ENCODE measurements at places on chromosomes 6 and 20.

GRCh38 chr6:11092668-11093375 is 812 bp upstream of the SMIM13 start:
- DNase-seq = peak; percentile 81

GRCh38 chr20:51811042-51811355 is 8.7 kb upstream of the SALL4 start:
- DNase-seq = no peak

GRCh38 chr6:132362442-132363185 is 38.7 kb downstream of the MOXD1 start:
- no peak for DNase-seq

- no peak for DNase-seq
Measured at GRCh38 chr6:151999194-151999593, 191.7 kb downstream of the ESR1 start.

GRCh38 chr6:2790588-2791449 is 25.6 kb downstream of the WRNIP1 start:
- peak; percentile 75 for DNase-seq

DNA sequence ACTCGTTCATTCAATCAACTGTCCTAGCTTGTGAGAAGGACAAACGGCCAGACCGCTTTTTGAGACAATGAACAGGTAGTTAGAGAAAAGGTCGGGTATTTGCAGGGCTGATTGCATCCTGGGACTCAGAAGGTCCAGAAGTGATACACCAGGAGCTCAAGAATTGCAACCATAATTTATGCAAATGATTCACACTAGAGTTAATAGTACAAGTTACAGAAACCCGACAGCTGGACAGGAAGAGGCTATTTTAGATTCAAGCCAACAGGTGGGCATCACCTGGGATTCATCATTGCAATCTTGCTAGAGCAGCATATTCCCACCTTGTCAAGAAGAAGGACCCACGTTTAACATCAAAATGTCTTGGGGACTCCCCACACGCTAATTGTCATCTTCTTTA is 83.5 kb downstream of the TNFAIP3 start:
- DNase-seq = no peak

DNA sequence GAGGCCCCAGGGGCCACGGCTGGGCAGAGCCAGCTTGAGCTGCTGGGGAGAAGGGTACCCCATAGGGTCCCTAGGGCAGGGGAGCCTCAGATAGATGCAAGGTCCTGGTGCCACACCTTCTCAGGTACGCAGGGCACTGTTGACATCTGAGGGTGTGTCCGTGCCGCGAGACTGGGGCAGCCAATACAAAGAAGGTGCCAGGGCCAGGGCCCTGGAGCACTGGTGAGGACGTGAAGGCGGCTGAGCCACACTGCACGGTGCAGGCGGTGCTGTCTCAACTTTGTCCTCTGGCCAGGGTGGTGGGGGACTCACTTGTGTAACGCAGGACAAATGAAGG is 649 bp upstream of the LRRC73 start:
- DNase-seq = no peak

- DNase-seq = no peak
Measured at GRCh38 chr6:71387179-71387578, 98.6 kb downstream of the OGFRL1 start.

- DNase-seq = no peak
Measured at GRCh38 chr6:28635547-28636158, 110.0 kb downstream of the GPX5 start.

- DNase-seq = no peak
Measured at GRCh38 chr6:21111093-21111725, 482.3 kb upstream of the SOX4 start.

DNA sequence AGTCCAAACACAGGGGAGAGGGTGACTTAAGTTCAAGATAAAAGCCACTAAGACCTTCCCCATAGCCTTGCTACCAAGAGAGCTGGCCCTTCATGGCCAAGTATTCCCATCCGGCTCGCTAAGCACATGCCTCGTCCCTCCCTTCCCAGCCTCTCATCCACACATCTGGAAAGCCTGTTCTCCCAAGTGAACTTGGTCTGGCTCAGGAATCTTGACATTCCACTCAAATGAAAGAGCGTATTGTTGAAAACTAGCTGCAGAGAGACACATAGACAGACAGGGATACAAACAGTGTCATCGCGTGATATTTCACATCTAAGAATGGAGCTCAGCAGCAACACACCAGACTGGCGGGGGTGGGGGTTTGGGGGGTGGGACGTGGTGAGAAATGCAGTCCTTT is 182.8 kb upstream of the FOXQ1 start:
- DNase-seq = no peak

All from GM20000 (cell line).